ENCODE measurements at places on chromosomes 2 and 18.

DNA sequence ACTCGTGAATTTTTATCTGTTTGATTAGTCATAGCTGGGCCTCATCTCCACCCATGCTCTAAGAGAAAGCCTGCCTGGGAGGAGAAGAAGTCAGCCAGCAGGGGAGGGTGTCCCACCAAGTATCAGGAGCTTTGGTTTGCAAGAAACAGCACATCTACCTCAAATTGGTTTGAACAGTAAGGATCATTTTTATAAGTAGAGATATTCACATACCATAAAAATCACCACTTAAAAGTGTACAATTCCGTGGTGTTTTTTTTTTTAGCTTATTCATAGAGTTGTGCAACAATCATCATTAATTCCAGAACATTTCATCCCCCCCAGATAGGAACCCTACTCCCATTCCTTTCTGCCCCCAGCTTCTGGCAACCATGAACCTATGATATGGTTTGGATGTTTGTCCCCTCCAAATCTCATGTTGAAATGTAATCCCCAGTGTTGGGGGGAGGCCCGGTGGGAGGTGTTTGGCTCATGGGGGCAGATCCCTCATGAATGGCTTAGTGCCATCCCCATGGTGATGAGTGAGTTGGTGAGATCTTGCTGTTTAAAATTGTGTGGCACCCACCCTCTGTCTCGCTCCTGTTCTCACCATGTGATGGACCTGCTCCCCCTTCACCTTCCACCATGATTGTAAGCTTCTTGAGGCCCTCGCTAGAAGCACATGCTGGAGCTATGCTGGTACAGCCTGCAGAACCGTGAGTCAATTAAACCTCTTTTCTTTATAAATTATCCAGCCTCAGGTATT, 36.2 kb upstream of the HS6ST1 start:
- DNase-seq, result no peak

DNA sequence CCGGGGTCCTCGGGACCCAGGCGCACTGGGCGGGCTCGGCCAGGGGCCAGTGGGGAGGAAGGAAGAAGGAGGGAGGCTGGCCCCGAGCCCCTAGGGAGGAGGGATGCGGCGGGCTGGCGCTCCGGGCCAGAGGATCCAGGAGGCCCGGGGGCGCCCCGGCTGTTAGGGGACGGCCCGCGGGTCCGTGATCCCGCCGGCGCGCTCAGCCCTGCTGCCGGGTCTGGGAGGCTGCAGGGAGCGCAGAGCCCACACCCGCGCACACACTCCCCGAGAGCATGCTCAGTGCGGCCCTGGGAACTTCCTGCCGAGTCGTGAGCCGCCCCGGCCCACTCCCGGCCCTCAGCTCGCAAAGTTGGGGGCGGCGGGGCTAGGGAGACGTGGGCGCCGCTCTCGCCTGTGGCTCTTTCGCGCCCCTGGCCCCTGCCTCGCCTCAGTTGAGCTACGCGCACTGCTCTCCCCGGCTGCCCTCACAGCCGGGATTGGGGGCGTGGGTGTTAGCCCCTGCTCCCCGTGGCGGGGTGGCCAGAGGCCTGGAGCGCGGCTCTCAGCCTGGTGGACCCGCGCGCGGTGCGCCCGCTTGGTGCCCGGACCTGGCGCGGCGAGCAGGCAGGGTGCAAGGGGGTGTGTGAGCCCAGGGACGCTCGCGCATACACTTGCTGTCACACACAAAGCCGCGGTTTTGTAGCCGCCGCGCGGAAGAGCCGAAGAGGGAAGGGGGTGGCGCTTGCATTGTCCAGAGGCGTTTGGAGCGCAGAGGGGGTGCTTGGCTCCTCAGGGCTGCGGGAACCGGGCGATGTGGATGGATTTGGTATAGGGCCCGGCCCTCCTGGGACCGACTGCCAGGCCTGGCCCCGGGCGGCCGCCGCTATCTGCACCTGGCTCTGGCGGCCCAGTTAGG, 132.9 kb upstream of the MGAT5 start:
- DNase-seq, result peak; percentile 32

- peak; percentile 15 for DNase-seq
These were observed 25.0 kb downstream of the SERPINB8 start for GRCh38 chr18:63994783-63995399.

DNA sequence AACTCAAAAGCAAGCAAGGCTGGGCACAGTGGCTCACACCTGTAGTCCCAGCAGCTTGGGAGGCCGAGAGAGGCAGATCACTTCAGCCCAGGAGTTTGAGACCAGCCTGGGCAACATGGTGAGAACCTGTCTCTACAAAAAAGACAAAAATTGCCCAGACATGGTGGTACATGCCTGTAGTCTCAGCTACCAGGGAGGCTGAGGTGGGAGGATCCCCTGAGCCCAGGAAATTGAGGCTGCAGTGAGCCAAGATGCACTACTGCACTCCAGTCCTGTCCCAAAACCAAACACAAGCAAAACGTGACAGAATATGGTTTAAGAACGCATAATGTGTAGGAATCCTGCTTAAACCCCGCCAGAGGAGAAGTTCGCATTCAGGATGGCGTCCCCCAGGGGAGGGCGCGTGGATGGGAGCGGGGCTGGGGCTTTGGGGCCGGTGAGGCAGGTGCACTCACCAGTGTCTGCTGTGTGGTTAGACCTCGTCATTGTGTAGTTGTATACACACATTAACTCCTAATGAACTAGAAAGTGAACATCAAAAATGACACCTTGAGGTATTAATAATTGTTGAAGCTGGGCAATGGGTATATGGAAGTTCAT, 5.4 kb downstream of the COLEC11 start:
- no peak for DNase-seq

GRCh38 chr2:134365356-134365755, 111.5 kb downstream of the MGAT5 start:
- DNase-seq, result no peak

GRCh38 chr2:199495147-199495546, 37.4 kb upstream of the SATB2 start:
- DNase-seq, result no peak

- no peak for DNase-seq
These were observed 125.2 kb upstream of the PIK3C3 start for GRCh38 chr18:41829647-41830516.

DNA sequence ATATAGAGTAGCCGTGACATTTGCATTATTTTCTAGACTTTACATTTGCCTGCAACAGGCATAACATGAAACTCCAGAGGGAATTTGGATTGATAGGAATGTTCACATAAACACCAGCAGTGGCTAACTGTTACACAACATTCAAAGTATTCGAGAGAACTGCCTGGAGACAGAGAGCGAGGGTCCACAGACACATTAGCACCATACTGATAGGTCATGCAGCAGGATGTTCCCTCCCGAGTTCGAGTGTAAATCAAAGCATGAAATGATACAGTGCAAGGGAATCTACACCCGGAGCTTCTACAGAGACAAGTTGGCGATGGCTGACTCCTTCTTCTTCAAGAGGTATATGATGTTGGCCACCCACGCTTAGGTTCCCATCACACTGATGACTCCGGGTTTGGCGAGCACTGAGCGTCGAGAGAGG, 89.5 kb downstream of the COL6A3 start:
- no peak for DNase-seq

DNA sequence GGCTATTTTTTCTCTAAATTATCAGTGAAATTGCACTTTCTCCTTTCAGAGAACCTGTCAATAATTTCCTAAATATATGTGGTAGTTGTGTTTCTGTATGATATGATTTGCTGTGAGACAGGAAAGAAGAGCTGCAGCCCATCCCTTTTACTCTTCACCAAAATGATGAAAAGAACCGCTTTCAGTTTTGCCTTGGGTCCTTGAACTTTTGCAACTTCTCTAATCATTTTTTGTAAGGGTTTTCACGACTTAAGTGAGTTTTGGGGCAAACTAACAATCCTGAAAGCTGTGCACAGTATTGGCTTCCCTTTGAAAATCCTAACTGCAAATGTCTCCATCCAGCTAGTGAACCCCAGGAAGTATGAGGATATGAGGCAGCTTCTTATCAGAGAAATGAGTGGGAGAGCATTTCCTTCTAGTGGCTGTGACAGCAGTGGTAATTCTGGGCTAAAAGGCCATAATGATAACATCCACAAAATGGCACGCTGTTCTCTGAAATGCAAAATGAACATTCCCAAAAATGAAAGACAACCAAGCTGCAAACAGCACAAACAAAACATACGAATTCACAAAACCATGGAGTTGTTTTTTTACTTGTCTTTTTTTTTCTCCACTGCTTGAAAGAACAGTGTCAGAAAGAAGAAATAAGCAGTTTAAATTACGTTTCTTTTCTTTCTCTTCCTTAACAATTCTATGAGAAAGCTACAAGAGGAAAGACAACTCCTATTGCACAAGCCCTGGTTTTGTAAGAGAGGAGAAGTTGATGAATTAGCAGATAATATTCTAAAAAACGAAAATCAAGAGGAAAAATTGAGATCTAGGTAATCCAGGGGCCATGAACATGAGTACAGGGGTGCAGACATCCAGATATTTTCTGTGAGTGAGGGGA, 1291.6 kb upstream of the ZEB2 start:
- DNase-seq, result no peak

GRCh38 chr2:22628221-22628620, 756.8 kb upstream of the KLHL29 start:
- DNase-seq, result no peak

- no peak for DNase-seq
These were observed 265.1 kb upstream of the TNP1 start for GRCh38 chr2:217125014-217125413.

DNA sequence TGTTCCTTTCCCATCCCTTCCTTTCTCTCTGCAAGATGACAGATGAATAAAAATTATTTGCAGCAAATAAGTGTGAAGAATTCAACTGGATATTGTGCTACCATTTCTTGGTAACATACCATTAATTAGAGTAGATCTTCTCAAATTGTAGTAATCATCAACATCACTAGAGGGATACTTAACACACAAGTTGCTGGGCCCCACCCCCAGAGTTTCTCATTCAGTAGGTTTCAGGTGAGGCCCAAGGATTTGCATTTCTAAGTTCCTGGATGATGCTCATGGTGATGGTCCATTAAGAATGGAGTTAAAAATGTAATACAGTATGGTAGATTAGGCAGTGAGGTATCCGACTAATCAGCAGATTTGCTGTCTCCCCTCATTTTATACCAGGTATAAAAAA, 594.0 kb downstream of the ERBB4 start:
- DNase-seq, result no peak

DNA sequence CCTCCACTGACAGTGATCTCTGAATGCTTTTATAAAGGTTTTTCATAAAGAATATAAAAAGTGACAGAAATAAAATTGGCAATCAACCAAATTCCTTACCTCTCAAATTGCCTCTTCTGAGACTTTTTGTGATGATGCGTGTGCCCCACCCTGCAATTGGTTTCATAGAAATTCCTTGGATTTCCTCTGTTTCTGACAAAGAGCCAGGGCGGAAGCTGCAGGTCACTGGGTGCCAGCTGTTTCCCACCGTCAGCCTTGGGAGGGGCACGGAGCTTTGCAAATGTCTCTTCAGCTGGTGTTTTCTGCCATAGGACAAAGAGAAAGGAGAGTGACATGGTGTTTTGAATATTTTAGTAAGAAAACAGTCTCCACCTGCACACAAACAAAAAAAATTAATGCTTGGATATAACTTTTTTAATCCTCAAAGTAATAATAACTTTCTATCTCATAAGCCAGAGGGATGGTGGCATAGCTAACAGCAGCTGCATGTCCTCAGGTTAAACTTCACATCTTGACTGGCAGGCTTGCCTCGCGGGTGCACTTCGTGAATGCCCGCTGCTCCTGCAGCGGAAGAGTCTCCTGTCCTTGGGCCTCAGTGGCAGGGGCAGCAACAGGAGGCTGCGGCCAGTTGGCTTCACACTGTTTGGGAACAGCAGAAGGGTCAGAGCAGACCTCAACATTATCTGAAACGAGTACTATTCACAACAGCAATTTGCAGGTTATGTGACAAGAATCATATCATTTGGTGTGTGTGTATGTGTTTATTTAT, 24.7 kb downstream of the AGAP1 start:
- no peak for DNase-seq
